CD4-positive, alpha-beta T cell treated with Interleukin-17A for 4 hours (primary cell): ENCODE measurements at places on chromosomes 2 and 18.

DNA sequence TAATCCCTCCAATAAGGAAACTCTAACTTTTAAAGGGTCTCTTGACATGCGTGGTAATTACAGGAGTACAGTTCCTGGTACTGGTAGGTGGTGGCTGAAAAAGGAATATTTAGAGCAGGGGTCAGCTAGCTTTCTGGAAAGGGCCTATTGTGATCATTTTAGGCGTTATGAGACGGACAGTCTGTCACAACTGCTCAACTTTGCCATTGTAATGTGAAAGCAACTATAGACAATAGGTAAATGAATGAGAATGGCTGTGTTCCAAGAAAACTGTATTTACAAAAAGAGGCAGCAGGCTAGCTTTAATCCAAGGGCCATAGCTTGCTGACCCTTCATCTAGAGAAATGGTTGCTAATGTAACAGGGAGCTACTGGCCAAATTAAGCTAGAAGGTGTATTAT is 177.7 kb upstream of the LRRTM1 start:
- DNase-seq = no peak

DNA sequence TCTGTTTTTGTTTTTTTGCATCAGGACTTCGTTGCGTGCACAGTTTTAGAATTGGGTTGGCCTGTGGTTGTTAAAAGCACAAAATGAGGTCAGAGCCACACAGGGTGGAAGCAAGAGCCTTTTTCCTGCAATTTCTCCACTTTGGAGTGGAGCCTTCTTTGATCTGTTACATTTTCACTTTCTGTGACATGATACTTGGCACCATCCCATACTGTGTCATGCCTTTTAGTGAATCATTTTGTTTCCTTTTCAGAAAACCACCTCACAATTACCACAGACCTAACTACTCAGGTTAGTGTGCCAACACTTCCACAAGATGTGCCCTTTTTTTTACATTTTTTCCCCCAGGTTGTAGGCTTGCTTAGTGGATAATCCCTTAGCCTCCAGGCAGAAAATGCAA is 32.5 kb downstream of the MERTK start:
- no peak for DNase-seq

- no peak for DNase-seq
Measured at GRCh38 chr18:23675896-23676295, 13.2 kb upstream of the ANKRD29 start.

DNA sequence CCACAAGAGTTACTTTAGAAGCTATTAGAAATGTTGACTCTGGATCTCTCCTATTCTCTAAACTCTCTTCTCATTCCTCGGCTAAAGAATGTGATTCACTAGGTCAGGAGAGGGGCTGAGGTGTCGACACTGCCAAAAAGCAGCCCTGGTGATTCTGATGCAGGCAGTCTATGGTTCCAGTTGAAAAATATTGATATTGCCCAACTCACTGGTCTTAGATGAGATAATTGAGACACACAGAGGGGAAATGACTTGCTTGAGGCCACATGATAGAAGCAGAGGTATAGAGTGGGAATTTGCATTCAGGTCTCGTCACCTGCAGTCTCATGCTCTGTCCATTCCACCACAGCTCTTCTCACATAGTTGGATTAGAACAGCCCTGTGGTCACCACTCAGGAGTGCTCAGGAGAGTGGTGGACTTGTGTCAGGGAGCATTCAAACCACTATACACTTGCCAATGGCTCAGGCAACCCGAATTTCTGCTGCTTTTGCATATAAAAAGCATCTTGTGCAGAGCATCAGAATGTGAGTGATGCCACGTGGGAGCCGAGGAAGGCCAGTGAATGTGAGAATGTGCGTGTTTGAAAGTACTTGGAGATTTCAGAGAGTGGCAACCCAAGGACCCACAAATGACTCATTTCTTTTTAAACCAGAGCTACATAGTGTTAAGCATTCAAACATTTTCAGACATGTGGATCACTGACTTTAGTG is 65.1 kb upstream of the CTLA4 start:
- peak; percentile 65 for DNase-seq

DNA sequence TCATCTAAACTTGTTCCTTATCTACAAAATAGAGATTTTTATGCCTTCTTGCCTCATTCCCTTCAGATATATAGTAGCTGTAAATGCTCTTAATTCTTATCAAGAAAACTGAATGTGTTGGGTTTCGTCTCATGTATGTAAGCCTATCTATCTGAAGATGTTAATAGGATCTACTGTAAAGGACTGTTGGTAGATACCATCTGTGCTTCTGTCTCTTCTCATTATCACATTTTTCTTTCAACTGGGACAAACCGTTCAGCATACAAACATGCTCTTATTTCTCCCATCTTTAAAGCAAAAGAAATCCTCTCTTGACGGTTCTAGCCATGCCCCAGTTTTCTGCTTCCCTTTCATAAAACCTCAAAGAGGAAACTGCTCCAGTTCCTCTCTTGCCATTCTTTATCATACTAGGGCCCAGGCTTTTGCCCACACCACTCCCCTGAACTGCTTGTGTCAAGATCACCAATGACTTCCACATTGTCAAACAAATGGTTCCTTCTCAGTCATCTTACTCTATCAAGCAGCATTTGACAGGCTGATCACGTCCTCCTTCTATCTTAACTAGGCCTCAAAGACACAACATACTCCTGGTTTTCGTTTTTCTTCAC is 88.7 kb downstream of the ARHGEF33 start:
- DNase-seq = no peak

- no peak for DNase-seq
Measured at GRCh38 chr2:33619028-33619427, 19.9 kb upstream of the FAM98A start.

DNA sequence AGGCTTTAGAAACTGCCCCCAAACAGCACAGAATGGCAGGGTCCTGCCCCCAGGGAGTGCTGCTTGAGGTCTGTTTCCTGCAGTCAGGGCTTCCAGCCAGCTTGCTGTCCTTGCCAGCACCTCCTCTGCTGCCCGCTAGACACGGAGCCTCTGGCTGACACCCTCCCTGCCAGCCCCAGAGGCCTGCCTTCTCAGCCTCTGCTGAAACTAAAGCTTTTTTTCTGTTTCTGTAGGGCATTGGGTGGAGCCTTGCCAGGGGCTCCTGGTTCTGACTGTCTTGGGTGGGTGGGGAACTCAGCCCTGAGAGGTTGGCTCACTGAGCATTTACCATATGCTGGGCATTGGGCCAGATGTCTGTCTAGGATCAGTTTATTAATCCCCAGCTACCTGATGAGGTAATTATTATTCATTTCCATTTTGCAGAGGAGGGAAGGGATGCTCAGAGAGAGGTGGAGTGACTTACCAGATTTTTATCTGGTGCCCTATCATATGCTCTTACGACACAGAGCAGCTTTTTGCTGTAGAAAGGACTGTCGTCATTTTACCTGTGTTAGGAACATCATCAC is 35.4 kb downstream of the INPP4A start:
- peak; percentile 65 for DNase-seq

DNA sequence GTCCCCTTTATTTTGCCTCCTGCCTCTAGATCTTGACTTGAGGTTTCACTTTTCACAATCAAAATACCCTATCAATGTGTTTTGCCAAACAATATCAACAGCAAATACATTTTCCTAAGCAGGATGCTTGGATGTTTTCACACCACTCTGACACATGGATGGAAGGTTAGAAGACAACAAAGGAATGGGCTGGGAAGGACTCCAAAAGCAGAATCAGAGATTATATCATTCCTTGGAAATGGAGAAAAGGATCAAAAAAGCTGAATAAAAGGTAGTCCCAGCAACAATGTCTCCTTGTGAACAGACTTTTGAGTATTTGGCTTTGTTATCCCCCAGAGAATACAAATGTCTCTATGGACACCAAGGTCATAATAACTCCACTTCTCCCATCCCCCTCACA is 170.8 kb downstream of the ETAA1 start:
- no peak for DNase-seq

GRCh38 chr2:43111788-43112554 is 114.4 kb downstream of the ZFP36L2 start:
- no peak for DNase-seq

GRCh38 chr2:23940718-23941620 is 706 bp downstream of the UBXN2A start:
- peak; percentile 53 for DNase-seq

- no peak for DNase-seq
Measured at GRCh38 chr18:24530630-24531111, 70.2 kb downstream of the HRH4 start.

- DNase-seq = no peak
Measured at GRCh38 chr2:119231975-119232665, 8.5 kb downstream of the STEAP3 start.

- no peak for DNase-seq
Measured at GRCh38 chr2:118748245-118748885, 99.1 kb downstream of the EN1 start.

GRCh38 chr2:190655570-190655969 is 6.7 kb downstream of the NAB1 start:
- DNase-seq = no peak

GRCh38 chr2:215845839-215846586 is 167.3 kb downstream of the MREG start:
- DNase-seq = no peak

GRCh38 chr18:78429127-78430108 is 550.2 kb upstream of the SALL3 start:
- no peak for DNase-seq
